ENCODE measurements at places on chromosomes 5 and 9.

DNA sequence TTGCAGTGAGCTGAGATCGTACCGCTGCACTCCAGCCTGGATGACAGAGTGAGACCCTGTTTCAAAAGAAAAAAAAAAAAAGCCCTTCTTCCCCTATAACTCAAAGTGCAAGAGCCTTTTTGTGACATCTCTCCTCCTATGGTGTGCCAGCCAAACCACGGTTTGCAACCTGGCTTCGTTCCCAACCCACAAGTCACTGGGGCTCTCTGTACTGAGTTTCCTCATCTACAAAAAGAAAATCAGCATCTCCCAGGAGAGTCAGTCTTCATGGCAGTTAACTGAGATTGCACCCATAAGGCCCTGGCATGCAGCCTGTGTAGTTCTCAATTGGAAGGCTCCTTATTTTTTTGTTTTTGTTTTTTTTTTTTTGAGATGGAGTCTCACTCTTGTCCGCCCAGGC, 14.8 kb downstream of the ODF2 start:
- DNase-seq = no peak

- no peak for DNase-seq
These were observed 2.2 kb downstream of the GALT start for GRCh38 chr9:34648673-34649072.

GRCh38 chr5:40518485-40518917, 161.2 kb upstream of the PTGER4 start:
- DNase-seq = no peak

GRCh38 chr9:33816327-33817252, at the start of gene UBE2R2:
Gene UBE2R2, plus strand, starts transcription at chr9:33817160. Its CDS starts 598 bp downstream, at chr9:33817758.
- peak; percentile 80 for DNase-seq

DNA sequence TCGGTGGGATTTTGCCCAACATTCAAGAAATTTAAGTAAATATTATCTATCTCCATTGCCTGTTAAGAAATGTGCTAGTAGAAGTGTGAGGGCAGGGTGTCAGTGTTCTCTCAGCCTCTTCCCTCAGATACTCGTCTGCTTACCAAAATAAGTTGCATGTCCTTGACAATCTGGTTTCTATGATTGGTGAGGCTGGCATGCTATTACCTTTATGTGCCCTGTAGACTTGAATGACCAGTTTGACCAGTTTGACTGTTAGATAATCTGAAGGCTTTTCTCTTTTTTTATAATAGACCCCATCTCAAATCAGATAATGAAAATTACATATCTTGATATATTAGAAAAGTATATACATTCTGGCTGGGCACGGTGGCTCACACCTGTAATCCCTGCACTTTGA, 348 bp downstream of the CATSPER3 start:
- no peak for DNase-seq

GRCh38 chr5:14571901-14572300, 9.7 kb upstream of the OTULINL start:
- no peak for DNase-seq

- DNase-seq = no peak
These were observed 30.5 kb downstream of the PTCH1 start for GRCh38 chr9:95486318-95486717.

GRCh38 chr5:60520451-60521227, 179.3 kb downstream of the DEPDC1B start:
- no peak for DNase-seq

GRCh38 chr5:154868702-154869101, 10.3 kb downstream of the CNOT8 start:
- DNase-seq = no peak

GRCh38 chr5:96051401-96051830, 89.8 kb upstream of the ELL2 start:
- no peak for DNase-seq

- no peak for DNase-seq
These were observed 55.0 kb downstream of the ZNF618 start for GRCh38 chr9:113931140-113931539.

GRCh38 chr9:105146677-105147076, 97.8 kb upstream of the SLC44A1 start:
- DNase-seq = no peak

DNA sequence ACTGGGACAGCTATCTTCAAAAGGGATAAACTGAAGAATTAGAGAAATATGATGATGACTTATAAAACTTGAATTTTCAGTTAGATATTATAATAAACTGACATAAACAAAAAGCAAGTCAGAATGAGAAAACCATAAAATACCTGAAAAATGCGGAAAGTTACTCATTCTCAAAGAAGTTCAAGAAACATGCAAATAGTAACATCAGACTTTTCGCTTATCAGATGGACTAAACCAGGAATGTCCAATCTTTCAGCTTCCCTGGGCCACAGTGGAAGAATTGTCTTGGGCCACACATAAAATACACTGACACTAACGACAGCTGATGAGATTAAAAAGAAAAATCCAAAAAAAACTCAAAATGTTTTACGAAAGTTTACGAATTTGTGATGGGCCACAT, 53.9 kb downstream of the DROSHA start:
- no peak for DNase-seq

DNA sequence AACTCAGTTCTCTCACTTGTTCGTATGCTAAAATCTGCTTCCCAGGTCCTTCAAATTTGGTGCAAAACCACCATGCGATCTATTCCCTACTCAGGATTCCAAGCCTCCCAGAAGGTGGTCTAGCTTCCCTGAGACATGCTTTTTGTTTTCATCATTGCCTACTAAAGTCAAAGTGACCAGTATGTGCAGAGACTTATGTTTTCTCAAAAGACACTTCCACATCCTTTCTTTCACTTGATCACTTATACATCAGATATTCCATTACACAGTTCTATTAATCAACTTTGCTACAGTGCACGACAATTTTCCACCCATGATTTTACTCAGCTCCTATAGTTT, 242.1 kb downstream of the PAPPA start:
- DNase-seq = no peak

DNA sequence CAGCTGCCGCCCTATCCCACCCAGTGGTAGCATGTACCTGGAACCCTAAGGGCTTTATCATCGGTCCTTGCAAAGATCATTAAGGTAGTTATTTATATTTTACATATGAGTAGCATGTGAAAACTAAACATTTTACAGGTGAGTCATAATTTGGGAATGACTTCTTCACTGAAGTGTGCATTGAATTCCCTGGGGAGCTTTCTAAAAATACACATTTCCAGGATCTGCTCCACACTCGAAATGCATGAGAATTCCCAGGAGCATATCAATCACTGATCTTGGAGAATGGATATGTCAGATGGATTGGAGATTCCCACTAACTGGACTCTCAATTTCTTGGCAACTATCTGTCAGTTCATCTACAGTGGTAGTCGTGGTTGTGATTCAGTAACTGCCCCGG, 717.5 kb downstream of the IRX1 start:
- DNase-seq = no peak

DNA sequence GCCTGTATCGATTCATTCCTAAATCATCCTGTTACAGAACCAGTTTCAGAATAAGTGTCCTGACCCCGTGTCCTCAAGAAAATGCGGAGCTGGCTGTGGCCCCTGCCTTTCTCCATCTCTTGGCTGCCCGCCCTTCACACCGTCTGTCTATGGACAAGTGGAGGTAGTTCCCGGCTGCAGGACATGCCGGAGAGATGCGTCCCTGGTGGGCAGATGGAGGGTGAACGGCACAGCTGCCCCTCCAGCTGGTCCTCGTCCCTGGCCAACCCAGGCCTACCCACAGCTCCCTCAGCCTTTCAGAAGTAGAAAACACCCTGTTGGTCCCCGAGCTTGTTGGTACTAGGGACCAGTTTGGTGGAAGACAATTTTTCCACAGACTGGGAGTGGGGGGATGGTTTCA, 14.8 kb upstream of the EXOC3 start:
- DNase-seq = no peak

GRCh38 chr9:17878810-17879370, 300.0 kb downstream of the SH3GL2 start:
- DNase-seq = no peak

DNA sequence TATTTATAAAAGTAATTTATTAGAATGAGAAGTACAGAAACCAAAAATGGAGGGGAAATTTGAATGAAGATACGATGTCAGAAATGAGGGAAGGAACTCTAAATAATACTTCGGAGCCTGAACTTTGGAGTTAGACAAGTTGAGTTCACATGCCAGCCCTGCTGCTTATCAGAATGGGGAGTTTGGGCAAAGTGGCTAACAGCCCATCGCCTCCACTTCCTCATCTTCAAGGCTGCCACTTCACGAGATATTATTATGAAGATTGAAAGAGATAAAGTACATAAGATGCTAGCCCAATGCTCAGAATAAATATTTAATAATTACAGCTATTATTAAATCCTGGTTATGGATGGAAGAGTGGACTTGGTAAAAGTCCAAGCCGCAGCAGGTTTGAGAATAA, 56.2 kb upstream of the ABCA1 start:
- no peak for DNase-seq

GRCh38 chr9:114825126-114825795, 19.4 kb upstream of the TNFSF15 start:
- DNase-seq = no peak

DNA sequence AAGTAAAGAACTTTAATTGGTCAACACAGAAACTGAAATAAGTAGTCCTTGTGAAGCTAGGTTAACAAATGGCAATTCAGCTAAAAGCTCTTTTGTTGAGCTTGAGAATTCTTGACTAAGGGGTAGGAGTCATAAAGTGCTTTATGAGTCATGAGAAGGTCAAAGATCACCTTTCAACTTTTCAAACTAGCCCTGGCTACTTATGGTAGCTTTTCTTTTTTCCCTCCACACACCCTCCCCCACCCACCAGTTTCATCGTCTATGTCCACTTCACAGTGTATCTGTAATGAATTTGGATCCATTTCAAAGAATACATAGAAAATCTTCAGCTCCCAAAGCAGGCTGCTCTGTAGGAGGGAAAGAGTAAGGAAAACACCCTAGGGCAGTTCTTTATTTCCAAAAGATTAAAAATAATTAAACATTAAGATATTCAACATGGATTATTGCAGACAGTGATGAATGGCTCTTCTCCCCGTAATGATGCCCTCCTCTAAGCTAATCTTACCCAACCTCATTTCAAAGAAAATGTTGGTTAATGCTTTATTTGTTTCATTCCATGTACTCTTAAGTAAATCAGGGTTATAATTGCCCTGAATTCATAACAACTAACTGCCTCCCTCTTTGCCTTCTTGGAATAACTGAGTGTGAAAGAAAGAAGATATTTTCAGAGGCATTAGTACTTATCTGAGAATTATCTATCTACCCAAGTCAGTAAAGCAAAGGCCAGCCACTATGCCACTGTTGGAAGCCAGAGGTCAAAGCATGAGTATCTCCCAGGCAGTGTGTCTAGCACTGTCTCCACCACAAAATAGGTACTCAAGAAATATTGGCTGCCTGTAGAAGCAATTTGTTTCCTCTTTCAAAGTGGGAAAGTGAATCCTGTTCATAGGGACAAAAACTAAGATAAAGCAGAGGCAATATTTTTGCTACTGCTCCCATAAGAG, 290.6 kb downstream of the PIK3R1 start:
- DNase-seq = no peak

- DNase-seq = no peak
These were observed 4.6 kb downstream of the FOXD1 start for GRCh38 chr5:73443829-73444498.

DNA sequence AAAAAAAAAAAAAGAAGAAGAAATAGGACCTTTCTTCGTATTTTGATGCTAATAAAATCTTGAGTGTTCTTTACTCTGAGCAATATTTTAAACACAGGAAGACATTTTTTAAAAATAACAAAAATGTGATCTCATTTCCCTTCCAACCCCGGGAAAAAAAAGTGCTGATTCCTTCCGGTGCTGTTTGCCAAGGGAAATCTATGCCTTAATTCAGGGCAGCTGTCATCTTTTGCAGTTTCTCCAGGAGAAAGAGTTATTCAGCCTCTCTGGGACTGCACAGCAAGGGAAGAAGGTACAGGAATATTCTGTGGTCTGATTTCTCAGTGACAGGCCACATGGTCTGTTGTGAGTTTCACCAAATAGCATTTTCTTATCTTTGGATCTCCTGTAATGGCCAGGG, 291.9 kb upstream of the IRX1 start:
- DNase-seq = no peak

GRCh38 chr9:72984991-72985390, 32.1 kb upstream of the ALDH1A1 start:
- no peak for DNase-seq

DNA sequence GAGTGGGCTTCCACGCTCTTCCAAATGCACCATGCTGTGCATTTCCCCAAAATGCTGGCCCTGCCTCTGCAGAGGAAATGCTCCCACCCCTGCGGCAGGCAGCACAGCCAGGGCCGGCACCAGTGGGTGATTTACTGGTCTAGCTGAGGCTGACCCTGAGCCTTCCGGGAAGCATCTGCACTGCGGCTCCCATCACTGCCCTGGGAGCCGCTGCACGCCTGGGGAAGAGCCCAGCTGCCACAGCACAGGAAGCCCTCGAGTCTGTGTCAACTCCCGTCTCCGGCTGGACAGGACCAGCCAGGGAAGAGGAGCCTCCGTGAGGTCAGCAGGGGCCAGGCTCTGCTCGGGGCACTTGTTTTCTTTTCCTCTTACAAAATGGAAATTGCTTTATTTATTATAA, 25.1 kb upstream of the EEIG1 start:
- DNase-seq = no peak

GRCh38 chr9:131982671-131983239, 96.9 kb downstream of the MED27 start:
- no peak for DNase-seq

DNA sequence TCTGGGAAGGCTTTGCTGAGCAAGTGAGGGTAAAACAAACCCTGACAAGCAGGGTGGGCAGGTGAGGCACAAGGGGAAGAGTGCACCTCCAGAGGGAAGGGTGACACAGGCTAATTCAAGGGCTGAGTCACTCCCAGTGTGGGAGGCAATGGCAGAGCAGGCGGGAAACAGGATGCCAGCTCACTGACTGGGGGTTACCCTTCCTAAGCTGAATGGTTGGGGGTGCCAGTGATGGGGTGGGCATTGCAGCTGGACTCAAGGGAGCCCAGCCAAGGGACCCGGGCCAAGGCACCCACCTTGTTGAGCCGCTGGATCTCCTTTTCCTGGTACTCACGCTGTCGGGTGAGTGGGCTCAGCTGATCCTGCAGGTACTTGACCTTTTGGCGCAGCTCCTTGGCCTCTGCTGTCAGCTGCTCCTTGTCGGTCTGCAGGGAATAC, 18.4 kb downstream of the GPX3 start:
- no peak for DNase-seq

DNA sequence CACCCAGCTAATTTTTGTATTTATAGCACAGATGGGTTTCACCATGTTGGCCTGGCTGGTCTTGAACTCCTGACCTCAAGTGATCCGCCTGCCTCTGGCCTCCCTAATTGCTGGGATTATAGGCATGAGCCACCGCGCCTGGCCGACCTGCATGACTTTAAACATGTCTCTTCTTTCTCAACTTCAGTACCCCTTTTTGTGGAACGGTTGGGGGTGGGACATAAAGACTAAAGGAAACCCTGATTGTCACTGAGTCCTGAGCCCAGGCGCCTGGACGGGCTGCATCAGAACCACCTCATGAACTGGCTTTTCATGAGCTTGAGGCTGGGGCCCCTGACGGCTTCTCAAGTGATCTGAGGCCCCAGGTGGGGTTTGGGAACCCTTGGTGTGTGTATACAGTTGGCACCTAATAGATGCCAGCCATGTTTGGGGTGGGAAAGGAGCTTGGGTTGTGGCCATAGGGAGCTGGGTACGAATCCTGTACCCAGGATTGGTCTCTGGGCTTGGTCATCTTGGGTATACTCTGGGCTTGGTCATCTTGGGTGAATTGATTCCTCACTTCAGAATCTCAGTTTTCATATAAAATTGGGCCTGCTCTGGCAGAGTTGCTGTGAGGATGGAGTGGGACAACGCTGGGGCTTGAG, 2.2 kb downstream of the GRK6 start:
- no peak for DNase-seq

Measured in activated CD4-positive, alpha-beta T cell treated with anti-CD3 and anti-CD28 coated beads, Interleukin-2, amount 50 U/mL, for 24 hours (primary cell).